ENCODE measurements at places on chromosomes 5 and 9.

DNA sequence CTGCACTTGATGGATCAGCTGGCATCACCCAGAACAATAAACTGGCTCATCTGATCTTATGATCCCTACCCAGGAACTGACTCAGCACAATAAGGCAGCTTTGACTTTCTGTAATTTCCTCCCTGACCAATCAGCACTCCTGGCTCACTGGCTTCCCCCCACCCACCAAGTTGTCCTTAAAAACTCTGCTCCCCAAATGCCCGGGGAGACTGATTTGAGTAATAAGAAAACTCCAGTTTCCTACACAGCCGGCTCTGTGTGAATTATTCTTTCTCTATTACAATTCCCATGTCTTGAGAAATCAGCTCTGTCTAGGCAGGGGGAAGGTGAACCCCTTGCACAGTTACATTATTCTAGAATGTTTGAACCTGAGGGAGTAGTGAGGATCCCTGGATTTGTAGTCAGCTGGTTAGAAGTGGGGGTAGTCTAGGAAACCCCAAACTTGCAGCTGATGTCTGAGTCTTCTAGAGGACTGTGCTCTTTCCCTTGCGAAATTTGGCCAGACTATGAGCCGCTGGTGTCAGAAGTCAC, 111.7 kb upstream of the NEK6 start:
- DNase-seq: no peak

DNA sequence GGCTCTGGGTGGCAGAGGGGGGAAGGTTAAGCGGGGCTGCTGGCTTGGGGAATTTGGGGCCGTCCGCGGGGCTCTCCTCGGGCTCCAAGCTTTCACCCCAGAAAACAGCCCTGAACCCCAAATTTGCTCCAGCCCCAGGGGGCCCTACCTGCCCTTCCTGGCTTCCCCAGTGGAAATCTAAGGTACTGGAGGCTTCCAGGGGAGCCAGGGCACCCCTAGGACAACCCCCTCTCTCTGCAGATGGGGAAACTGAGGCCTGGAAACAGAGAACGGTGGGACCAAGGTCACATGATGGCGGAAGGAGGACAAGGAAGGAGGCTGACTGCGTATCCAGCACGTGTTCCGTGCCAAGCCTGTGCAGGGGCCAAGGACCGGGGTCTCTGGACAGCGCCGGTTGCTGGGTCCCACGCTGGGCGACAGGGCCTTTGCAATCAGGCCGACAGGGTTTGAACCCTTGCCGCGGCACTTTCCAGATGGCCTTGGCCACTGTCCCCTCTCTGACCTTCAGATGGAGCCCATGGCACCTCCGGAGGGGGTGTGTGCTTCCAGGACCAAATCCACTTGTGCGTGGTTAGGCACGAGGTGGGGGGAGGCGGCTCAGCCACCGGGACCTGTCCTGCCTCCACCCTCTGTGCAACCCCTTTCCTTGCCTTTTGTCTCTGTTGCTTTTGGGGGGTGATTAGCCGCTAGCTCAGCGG, 183.1 kb downstream of the C9orf50 start:
- DNase-seq: no peak

DNA sequence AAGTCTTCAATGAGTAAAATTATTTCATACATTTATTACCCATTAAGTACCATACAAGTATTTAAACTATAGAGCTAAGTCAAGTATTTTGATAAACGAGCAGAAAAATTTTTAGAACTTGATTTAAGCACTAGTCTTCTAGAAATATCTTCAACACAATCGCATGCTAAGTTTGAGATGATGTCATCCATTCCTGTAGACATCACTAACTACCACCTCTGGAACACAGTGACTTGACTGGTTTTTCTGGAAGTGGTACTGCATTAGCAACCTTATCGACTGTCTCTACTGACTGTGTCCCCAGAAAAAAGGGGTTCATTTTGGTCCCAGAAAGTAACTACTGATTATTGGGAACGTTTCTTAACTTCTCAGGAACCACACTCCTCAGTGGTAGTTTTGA, 69.0 kb downstream of the CDC14B start:
- DNase-seq: no peak

GRCh38 chr9:137168573-137168903, 1.3 kb downstream of the LRRC26 start:
- DNase-seq: no peak

- DNase-seq: no peak
Measured at GRCh38 chr9:127137640-127138360, 15.4 kb upstream of the ANGPTL2 start.

DNA sequence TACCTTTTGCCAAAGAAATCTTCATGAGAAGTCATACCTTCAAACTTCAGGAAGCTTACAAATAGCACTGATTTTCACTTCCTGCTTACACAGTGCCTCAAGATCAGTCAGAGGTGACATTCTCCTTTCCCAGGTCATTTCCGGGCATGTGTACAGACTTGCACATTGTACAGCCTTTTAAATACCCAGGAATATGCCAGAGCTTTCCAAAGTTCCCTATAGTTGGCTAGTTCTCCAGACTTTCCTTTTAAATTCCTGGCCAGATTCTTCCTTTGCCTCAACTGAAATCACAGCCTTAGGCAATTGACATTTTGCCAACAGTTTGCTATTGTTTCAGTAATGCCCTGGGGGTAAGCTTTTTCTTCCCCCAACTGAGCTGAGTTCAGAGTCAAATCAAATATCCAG, 47.2 kb downstream of the RFX3 start:
- DNase-seq: no peak

DNA sequence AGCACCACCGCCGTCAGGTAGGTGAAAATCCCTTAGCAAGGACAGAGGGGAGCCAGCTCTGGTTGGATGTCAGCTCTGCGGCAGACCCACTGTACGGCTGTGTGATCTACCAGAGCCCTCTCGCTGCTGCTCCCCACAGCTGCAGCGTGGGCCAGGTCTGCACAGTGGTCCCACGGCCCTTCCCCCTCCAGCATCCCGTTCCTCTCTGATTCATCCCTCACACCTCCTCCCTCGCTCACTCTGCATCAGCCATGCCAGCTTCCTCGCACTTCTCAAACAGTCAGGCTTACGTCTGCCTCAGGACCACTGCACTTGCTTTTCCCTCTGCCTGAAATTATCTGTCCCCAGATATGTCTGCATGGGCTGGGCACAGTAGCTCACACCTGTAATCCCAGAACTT, 26.6 kb upstream of the CFAP157 start:
- no peak for DNase-seq

GRCh38 chr5:92429646-92430045, 1046.5 kb upstream of the ARRDC3 start:
- no peak for DNase-seq

DNA sequence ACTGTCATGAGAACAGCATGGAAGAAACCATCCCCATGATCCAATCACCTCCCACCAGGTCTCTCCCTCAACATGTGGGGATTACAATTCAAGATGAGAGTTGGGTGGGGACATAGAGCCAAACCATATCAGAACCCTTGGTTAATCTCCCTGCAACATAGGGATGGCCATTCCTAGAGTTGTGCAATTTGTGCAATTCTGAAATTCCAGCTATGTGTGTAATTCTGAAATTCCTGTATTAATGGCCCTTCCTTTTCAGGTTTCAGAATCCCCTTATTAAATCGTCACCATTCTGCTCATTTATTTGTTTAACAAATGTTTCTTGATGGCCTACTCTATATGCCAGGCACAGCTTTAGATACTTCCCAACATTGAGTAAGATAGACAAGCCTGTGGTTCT, 282.6 kb downstream of the SMARCA2 start:
- DNase-seq: no peak

- no peak for DNase-seq
Measured at GRCh38 chr5:116453988-116454411, 120.6 kb downstream of the SEMA6A start.

DNA sequence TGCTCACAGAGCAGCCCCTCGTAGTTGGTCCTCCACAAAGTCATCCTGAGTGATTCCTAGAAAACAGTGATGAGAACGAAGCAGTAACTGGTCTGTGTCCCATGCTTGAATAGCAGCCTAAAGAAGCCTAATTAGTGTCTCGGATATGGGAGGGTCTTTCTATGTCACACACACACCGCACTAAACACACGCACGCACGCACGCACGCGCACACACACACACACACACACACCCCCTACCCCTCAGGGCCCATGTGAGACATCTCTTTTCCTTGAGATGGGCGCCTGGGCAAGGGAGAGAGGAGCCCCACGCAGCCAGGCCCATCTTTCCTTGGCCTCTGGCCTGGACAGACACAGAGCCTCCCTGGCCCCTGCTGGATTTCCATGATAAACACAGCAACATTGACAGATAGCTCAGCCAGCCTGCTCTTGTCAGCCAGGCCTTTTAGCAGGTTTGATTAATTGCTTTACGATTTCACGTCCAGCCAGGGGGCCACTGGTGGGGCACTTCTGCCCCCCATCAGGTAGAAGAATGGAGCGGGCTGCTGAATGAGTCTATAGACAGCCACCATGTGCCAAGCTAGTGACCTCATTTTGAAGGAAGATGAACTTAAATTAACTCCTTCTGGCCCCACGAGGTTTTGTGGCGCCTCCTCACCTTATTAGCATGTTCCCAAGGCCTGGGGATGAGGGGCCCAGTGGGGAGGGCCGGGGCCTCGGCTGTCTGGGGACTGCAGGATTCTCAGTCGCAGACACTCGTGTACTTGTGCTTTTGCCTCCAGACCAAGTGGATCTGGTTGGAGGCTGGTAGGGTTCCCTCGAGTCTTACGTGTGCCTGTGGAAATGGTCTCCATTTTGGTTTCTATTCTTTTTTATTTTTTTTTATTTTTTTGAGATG, 36.2 kb upstream of the PRDM12 start:
- no peak for DNase-seq

DNA sequence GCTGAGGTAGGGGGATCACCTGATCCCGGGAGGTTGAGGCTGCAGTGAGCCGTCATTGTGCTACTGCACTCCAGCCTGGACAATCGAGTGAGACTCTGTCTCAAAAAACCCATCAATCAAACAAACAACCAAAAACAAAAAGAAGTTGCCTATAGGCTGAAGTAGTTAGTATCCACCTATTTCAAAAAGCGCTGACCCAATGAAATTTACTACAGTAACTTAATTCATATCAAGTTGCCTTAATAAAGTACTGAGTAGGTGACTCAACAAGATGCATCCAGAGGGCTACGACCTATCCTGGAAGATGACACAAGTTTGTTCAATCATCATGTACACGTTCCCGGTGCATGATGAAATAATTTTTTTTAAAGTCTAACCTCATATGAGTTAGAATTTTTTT, 648.6 kb upstream of the DMAC1 start:
- DNase-seq: no peak

- DNase-seq: no peak
Measured at GRCh38 chr5:167155387-167156005, 1135.9 kb upstream of the WWC1 start.

DNA sequence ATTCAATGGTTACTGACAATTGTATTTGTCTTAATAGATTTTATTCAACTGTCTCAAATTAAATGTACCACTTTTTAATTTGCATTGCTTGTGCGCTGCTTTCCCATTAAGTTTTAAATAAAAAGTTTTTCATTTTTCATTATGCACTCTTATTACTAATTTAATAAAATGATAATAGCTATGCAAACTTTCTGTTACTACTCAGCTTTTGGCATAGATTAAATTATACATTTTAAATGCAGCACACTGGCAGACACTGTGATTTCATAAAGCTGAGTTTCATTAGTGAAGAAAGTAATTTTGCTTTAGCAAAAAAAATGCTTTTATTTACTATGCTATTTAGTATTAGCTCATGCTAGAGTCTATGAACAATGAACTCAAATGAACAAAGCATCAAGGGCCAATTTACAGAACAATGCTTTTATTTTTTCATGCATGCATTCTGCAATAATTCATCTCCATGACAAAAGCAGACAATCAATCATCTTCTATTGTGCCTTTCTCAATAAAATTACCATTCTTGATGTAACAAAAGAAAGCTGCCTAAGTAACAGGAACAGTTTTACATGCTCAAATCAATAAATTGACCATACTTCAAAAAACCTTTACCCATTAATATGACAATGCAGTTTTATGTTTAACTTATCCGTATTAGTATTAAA, 595.2 kb upstream of the ARRDC3 start:
- DNase-seq: no peak

- peak; percentile 78 for DNase-seq
Measured at GRCh38 chr9:120892748-120893610, 16.0 kb upstream of the PHF19 start.

DNA sequence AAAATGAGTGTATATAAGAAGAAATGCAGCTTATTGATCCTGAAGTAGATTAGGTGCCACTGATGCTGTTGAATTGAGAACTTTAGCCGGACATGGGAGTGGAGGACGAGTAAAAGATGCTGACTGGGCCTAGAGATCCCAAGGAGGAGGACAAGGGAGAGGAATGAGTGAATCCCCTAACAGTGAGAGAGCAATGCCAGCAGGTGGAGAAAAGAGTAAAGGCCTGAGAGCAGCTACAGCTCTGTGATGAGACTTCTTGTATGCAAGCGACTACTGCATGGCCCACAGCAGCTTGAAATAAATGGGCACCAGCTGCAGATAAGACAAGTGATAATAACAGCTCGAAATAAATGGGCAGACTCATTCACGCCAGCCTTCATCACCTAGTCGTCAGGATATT, 44.5 kb upstream of the JMY start:
- no peak for DNase-seq

- DNase-seq: no peak
Measured at GRCh38 chr9:95556521-95556920, 39.8 kb upstream of the PTCH1 start.

DNA sequence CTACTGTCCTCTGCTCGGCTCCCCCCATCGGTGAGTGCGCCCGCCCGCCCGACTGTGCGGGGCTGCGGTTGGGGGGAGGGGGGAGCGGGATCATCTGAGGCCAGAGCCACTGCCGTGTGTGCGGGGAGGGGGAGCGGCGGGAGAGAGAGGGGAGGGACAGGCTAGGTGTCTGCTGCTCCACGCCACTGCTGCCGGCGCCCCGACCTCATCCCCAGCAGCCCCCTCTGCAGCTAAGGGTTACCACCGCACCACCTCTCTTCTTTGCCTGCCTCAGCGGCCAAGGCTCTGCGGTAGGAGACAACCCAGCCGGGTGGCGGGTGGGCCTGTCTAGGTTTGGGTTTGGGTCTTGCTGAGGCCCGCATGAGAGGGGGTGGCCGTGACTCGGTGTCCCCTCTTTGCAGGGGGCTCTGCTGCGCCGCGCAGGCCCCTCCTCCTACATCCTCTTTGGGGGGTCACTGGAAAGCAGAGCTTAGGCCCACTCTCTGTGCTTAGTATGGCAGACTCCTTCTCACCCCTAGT, 670 bp upstream of the PURA start:
- DNase-seq: no peak

DNA sequence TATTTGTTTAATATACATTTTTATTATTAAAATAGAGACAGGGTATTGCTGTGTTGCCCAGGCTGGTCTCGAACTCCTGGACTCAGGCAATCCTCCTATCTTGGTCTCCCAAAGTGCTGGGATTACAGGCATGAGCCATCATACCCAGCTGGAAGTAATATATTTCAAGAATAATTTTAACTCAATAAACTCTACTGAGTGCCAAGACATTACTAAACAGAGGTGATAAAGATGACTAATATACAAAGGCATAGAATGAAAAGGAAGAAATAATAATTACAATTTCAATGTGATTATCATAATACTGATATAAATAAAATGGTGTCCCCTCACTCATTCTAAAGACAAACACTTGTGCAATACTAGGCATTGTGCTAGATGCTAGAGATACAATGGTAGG, 13.9 kb downstream of the GOLPH3 start:
- no peak for DNase-seq

- no peak for DNase-seq
Measured at GRCh38 chr5:164181604-164182003, 676.2 kb downstream of the MAT2B start.
